ENCODE measurements at places on chromosomes 16 and 17.

DNA sequence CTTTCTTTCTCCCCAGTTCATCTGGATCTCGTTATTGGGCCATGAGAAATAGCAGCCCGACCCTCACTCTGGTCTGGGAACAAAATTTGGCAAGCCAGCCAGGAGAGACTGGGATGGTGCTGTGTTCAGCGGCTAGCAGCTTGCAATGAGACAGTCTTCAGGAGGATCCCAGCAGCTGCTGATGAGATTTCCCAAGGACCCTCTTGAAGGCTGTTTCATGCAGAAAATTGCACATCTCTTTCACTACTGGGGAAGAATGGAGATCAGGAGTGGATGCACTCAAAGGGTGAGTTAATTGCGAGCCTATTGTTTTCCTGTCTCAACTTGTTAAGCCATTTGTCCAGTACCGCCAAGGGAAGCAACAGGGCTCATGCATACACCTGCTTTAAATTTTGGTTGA lies 5.5 kb upstream of the COIL start:
- no peak for DNase-seq

GRCh38 chr17:39730095-39730921 lies at the start of gene MIEN1:
Gene MIEN1 (minus strand): TSS chr17:39730532. CDS start chr17:39730495, 37 bp downstream.
- peak; percentile 91 for DNase-seq

DNA sequence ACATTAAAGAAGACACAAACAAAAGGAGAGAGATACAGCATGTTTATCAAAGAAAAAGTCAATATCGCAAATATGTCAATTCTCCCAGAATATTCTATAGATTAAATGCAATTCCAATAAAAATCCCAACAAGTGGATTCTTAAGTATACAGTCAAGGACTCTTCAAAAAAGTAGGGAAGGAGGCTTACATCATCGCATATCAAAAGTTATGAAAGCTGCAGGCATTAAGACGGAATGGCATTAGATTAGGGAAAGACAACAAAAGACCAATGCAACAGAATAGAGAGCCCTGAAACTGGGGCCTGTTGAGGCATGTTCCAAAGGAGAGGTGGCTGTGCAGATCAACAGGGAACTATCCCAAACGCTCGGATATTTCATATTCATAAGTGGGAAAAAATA lies 76.0 kb downstream of the MARCHF10 start:
- no peak for DNase-seq

- no peak for DNase-seq
Observed at GRCh38 chr17:39777534-39778365, 40.0 kb downstream of the GRB7 start.

DNA sequence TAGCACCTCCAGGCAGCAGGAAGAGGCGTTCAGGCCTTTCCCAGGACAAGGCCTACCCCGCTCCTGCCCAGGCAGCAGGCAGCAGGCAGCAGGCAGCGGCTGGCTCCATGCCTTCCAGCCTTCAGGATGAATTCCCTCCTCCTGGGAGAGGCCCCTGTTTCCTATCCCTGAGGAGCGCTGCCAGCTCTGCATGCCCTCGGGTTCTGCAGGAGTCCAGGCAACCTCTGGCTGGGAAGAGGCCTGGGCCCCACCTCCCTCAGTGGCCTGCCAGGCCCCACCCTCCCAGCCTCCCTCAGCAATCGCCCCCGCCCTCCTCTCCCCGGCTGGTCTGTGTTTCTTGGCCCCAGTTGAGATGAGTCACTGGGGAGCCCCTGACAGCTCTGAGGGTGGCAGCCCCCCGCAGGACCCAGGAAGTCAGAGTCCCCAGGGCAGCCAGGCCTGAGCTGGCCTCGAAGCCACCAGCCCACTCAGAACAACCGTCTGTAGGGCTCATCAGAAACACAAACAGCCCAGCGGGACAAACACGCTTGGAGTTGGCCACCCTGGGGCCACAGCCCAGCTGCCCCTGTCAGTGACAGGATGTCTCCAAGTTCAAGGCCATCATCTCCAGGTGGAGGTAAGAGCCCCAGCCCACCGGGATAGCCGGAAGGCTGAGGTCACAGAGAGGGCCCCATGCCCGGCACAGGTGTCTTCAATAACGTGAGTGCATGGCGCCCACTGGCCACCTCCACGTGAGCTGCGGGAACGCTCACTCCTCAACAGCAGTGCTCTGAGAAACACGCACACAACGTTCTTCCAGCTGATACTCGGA lies 39.5 kb upstream of the CIBAR2 start:
- peak; percentile 83 for DNase-seq

GRCh38 chr17:72614871-72615626 lies 477.4 kb downstream of the SLC39A11 start:
- DNase-seq: no peak

GRCh38 chr17:4236456-4236855 lies 27.3 kb downstream of the ANKFY1 start:
- DNase-seq: no peak

DNA sequence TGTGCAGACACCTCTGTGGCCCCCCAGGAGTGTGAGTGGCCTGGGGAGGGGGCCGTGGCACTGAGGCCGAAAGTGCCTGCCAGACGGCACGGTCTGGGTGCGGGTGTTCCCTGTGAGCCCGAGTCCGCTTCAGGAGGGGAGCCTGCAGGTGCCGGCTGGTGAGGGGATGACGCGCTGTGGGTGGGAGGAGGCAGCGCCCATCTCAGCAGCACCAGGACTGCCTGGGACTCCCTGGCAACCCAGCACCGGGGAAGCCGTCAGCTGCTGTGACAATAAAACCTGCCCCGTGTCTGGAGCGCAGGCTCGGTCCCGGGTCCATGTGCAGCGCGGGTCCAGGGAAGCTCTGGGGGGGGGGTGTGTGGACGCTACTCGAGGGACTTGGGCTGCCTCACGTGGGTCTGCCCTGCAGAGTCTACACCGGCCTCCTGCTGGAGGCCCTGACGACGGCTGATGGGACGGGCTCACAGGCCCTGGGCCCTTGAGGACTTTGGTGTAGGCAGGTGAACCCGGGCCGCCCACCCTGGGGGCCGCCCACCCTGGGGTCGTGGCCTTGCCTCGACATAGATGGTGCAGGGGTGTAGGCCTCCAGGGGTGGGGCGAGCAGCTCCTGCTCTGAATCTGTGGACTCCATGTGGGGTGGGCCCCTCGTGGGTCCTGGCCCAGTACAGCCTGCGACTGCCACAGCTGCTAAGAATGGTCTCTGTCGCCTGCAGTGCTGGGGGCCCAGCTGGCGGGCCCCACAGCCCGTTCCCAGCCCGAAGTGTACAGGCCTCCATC lies 5.9 kb upstream of the RAB40C start:
- DNase-seq: no peak

DNA sequence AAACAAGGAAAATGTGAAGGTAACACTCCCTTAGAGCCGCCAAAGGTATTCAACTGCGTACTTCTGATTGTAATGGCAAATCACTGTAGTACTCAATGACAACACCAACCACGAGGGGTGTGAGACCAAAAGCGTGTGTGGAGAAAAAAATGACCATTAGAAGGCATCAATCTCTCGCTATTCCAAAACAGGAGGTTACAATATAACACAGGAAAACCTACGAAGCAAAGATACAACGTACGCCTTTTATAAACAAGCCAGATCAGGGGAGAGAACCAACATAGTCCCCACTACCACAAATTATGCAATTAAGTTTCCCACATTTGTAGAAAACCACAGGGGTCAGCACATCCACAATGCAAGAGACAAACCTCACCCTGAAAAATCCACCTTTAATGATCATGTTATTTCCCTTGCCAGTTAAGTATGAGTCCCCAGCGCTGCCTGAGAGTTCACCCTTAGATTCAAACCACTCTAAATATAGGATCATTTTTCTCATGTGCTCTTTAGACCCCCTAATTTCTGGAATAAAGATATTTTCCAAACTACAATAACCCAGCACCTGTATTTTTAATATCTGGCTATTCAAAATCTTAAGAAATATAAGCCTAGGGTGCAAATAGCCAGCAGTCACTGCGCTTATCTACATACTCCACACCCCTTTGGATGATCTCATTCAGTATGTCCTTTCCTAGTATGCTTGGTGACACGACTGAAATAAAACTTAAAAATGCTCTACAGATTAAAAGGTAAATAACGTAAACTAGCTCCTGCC lies 12.4 kb downstream of the TEX14 start:
- DNase-seq: no peak

- peak; percentile 28 for DNase-seq
Observed at GRCh38 chr16:10514369-10515055, 65.9 kb downstream of the EMP2 start.

- no peak for DNase-seq
Observed at GRCh38 chr16:11484691-11485258, 101.9 kb downstream of the LITAF start.

- no peak for DNase-seq
Observed at GRCh38 chr17:47707056-47707804, 13.3 kb downstream of the TBKBP1 start.

- DNase-seq: no peak
Observed at GRCh38 chr17:27800522-27800921, at the start of gene NOS2. Gene NOS2 (minus strand): TSS chr17:27800529. CDS start chr17:27798809, 1,720 bp downstream.

DNA sequence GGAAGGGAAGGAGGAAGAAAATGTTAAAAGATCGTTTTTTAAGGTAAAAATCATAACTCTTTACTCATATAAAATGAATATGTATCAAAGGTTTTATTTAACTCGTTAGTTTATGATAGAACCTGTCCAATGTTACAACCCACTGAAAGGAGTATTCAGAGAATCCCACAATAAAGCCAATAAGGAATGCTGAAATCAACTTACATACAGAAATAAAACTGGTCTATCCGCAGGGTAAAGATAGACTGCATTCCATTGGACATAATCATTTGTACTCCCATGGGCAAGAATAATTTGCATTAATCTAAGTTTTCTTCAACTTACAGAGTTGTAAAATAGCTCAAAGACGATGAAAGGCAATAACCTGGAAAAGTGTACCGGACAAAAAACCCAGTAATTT lies 17.9 kb upstream of the BEAN1 start:
- no peak for DNase-seq

GRCh38 chr17:263271-263670 lies 81.8 kb upstream of the DOC2B start:
- no peak for DNase-seq

- no peak for DNase-seq
Observed at GRCh38 chr17:74943808-74944522, 8.3 kb downstream of the OTOP3 start.

- no peak for DNase-seq
Observed at GRCh38 chr17:33847900-33848299, 407.2 kb upstream of the CCL2 start.
